ENCODE measurements at places on chromosomes 2 and 18. TPM values are rescaled to one million over a fixed set of nuclear protein-coding genes. Genes with fewer than 3 reads are reported as not detected.
A peak's percentile ranks its signal among the peaks of the same experiment; 100 is the strongest.

The C2orf78 gene
- not detected for total RNA-seq

DNA sequence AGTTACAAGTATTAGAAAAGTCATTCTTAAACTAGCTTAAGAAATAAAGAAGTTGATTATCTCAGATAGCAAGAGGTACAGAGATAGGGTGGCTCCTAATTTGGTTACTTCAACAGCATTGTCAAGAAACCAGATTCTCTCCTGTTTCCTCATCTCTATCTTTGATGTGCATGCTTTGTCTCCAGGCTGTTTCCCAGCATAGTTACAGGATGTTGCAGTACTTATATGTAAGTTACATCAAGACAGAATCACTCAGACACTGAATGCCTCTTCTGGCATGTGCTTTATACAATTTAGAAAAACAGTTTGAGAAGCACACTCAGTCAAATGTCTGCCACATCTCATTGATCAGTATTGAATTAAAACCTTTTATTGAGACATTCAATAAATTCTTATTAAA, 189.5 kb upstream of the UBE2E3 start:
- no peaks in the 10 kb centered on the region for H3K27me3 ChIP-seq
- no peak for DNase-seq
- H3K4me1 ChIP-seq, result no peaks in the 10 kb centered on the region
- H3K4me3 ChIP-seq, result no peak overlapping the region
- H3K27ac ChIP-seq, result no peak overlapping the region

DNA sequence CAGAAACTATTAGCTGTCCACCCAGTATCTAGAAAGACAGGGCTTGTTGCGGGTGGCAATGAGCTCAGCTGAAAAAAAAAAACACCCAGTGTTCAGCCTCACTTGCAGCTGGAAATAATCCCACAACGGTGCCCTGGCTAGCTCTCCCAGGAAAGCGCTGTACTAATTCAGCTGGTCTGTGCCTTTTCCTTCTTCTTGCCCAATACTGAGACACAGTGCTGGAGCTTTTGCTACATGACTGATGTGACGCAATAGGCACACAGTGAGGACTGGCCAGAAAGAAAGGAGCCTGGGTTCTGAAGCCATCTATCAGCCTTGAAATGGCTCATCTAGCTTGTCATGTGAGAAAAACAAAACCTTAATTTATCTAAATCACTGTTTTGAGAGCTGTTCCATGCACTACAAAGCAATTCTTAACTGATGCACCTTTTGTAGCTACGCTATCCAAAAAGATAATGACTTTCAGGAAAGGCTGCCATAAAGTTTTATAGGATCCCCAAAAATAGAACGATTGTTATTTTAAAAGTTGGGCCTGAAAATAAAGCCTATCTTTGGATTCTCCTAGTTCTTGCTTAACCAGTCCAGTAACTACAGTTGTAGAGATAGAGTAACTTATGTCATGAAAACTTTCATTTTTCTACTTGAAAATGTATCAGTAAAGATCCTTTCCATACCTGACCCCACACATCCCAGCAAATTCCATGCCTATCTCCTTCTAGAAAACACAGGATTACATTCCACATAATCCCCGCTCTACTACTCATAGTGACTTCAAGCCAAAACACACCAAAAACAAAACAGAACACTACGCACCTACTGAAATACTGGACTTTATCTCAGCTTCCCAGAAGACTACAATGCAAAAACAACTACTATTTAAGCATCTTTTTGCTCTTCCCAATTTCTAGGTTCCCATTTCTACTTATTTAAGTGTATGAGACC, 15.9 kb downstream of the KIDINS220 start:
- peaks cover 27% of the 10 kb centered on the region for H3K36me3 ChIP-seq
- DNase-seq, result peak; percentile 94
- H3K4me3 ChIP-seq, result no peak overlapping the region

- H3K27me3 ChIP-seq, result no peaks in the 10 kb centered on the region
- H3K36me3 ChIP-seq, result no peaks in the 10 kb centered on the region
- no peak for DNase-seq
- no peak overlapping the region for H3K4me3 ChIP-seq
Measured at GRCh38 chr2:237790353-237790752, 8.2 kb upstream of the RBM44 start.

The CHRNA1 gene
- 306 TPM for total RNA-seq

- no peak for DNase-seq
- H3K27ac ChIP-seq, result no peak overlapping the region
- peaks cover 6% of the 10 kb centered on the region for H3K4me1 ChIP-seq
Measured at GRCh38 chr18:59267503-59268126, 5.6 kb downstream of the RAX start.

Measured in gastrocnemius medialis (tissue), 4 donors.